AML-193 (cell line): ENCODE measurements at places on chromosomes 2 and 18.

DNA sequence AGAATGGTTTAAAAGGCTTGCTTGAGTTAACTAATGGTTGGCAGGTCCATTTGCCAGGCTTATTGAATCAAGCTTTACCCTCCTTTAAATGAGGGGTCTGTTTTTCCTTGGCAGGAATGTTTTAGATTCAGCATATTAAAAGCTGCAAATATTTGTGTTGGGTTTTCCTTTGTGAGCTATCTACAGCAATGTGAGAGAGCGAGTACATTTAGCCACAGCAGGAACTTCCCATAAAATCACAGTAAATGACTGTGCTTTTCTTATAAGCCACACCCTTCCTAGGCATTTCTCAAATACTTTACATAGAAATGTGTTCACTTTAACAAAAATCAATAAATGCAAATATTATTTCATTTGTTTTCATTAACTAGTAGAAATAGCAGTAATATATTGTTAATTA lies 23.9 kb downstream of the CALCRL start:
- DNase-seq = no peak

- DNase-seq = no peak
These were observed 25.6 kb upstream of the CASP8 start for GRCh38 chr2:201234663-201235135.

DNA sequence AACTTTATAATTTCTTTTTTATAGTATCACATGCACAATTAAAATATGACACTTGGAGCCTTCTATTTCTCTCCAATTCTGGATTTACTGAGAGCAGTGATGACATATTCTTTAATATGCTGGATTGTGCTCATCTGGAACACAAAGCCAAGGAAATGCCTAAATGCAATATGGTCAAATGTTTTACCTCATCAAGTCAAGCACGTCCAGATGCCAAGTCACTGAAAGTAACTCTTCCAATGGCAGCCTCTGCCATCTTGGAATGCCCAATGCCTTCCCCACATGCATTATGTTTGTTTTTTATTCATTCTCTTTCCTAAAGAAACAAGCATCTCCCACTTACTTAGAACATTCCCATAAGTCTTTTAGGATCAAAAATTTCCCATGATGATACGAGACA lies 189.8 kb downstream of the TMX3 start:
- DNase-seq = no peak

DNA sequence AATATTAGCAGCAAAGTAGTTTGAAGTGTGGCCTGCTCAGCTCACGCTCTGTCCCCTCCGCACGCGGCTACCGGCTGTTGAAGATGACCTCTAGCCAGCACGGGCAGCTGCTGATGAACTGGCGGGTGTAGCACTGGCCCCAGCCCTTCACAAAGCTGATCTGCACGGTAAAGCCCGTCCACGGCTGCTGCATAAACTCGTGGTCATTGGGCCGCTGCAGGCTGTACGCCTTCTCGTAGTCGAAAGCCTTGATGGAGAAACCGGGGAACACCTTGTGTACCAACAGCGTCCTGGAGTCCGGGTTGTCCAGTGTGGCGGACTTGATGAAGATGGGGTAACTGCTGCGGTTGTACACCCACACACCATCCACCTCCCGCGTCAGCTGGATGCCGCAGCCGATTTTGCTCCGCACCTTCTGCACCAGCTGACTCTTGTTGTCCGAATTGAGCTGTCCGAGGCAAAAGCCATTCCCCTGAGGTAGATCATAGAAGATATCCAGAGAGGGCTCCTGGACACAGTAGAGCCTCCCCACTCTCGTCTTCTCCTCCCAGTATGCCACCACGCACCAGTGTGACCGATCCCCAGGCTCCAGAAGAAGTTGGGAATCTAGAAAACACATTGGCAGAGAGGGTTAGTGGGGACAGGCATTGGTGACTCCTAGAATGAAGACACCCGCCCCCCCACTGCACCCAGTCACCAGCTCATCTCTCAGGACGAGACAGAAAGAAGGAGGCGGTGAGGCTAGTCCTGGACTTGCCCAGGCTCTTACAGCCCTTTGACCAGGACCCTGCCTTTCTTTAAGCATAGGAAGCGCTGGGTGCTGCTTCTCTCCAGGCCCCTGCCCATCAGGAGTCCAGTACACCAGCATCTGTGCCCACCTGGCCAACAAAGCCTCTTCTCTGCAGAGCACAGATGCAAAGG lies 29.2 kb downstream of the SMAD7 start:
- no peak for DNase-seq

GRCh38 chr18:44198612-44199284 lies 481.9 kb upstream of the SETBP1 start:
- DNase-seq = no peak

- no peak for DNase-seq
These were observed 368.1 kb downstream of the EIPR1 start for GRCh38 chr2:3009483-3009882.

DNA sequence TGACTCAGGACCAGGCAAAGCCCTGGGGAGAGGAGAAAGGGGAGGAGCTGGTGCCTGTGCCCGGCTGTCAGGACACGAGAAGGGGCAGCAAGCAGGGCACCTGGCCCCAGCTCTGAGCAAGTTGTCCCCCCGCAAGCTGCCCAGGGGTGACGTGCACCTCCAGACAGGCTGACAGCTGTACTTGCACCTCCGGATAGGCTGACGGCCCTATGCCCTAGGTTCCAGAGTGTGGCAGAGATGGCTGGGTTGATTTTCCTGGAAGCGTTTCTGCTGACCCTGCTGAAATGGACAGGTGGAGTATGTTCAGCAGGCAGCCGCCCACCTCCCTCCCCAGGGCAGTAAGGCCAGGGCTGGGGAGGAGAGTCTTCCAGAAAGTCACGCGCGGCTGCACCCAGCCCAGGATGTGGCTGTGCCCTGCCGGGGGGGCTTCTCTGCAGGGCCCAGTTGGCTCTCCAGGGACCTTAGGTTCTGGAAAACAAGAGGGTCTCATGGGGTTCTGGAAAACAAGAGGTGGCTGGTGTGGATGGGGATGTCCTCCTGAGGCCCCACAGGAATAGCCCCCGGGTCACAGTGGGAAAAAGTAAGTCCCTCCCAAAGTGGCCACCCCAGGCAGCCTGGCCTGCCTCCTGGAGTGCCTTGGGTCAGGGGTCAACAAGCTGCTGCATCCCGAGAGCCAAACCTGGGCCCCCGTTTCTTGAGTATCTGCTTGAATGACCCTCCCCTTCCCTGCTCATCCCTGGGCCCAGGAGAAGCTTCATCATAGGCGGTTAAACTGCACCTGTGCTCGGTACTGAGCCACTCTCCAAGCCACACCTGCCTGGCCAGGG lies 71.4 kb upstream of the OTOS start:
- no peak for DNase-seq

GRCh38 chr2:50547521-50547920 lies 484.4 kb downstream of the NRXN1 start:
- no peak for DNase-seq

DNA sequence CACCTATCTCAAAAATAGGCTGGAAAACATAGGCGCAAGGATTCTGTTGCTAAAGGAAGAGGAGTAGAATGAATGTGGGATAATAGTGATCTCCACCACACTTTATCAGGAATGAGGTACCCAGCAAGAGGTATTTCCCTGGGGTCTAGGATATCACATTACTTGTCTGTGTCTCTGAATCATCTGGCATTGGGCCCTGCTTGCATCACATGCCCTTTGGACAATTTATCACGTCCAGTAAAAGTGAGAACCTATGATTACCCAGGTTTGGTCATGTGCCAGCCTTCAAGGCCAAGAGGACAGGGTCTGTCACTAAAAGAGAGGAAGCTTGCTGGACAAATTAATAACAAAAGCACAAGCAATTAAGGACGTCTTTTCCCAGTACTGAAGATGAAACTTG lies 11.4 kb upstream of the TRAPPC8 start:
- DNase-seq = no peak

- no peak for DNase-seq
These were observed 44.9 kb upstream of the TBC1D8 start for GRCh38 chr2:101195871-101196661.

DNA sequence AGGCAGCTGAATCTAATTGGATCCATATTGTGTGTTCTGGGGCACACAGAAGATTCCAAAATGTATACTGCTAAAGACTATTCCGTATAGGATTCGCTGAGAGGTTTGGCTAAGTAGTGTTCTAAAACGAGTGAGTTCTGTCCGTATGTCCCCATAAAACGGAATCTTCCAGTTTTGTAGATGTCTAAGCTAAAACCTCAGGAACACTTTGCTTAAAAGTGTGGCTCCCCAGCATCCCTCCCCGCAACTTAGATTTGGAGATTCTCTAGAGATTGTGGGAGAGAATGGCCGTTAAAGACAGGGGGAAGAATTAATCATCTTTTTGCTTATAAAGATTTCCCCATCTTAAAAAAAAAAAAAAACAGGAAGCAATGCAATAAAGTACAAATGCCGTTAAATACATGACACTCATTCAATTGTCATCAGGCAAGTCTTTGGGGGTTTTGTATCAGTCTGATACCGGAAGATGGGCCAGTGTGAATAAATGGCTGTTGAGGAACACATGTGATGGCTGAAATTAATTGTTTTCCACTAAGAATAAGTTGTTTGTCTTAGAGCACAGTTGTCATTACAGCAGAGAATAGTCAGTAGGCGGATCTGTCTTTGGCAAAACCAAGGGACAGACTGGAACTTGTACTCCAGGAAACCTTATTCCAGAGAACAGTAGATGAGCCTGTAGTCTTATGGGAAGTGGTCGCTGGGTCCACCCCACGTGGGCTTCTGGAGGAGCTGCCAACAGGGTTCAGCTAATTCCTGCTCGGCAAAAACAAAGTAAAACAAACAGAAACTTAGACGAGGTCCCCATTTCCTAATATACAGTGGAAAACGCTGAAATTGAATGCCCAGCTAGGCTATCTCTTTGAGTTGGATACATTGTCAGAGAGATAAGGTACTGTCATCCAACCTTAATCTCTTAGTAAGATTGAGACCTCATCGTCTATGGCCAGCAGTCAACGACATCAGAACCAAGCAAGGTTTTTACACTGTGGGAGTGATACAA lies 1.7 kb downstream of the EMILIN2 start:
- no peak for DNase-seq

- DNase-seq = no peak
These were observed 1154.0 kb upstream of the FANCL start for GRCh38 chr2:59395119-59395518.

- DNase-seq = no peak
These were observed 89.4 kb upstream of the FHL2 start for GRCh38 chr2:105488285-105488684.
